ENCODE measurements at places on chromosomes 5 and 9. TPM values are rescaled to one million over a fixed set of nuclear protein-coding genes. Genes with fewer than 3 reads are reported as not detected.

CA9 gene
- 10.1 TPM for total RNA-seq

NIM1K gene
- total RNA-seq: not detected

PCDHA6 gene
- not detected for total RNA-seq

GRCh38 chr5:10987925-10988504 lies 227.0 kb upstream of the DAP start:
- peak; percentile 42 for DNase-seq

DNA sequence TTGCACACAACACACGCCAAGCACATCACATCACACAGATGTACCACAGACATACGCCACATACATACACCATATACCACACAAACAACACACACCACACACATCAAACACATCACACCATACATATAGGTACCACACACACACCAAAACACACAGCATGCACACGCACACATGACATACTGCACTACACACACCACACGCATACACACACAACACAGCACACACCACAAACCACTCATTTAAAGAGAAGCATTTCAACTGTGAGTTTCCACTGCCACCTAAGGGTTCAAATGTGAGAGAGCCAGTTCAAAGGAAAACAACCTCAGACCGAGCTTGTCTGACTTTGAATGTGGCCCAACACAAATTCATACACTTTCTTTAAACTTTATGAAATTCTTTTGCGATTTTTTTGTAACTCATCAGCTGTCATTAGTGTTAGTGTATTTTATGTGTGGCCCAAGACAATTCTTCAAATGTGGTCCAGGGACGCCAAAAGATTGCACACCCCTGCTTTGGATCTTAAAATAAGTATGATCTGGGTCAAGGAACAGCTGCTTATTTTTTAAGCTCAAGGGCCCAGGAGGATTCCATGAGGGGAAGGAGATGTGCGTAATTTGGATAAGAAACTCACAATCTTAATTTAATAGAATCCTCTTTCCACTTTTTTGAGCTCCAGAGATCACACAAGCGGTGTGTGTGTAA lies 494.6 kb downstream of the GADD45G start:
- peak; percentile 30 for DNase-seq

- DNase-seq: no peak
Measured at GRCh38 chr9:77708064-77708815, 60.1 kb upstream of the GNA14 start.

GRCh38 chr5:66829826-66830225 lies 233.6 kb downstream of the MAST4 start:
- no peak for DNase-seq

GRCh38 chr5:31809050-31809870 lies 170.3 kb downstream of the PDZD2 start:
- peak; percentile 76 for DNase-seq

DNA sequence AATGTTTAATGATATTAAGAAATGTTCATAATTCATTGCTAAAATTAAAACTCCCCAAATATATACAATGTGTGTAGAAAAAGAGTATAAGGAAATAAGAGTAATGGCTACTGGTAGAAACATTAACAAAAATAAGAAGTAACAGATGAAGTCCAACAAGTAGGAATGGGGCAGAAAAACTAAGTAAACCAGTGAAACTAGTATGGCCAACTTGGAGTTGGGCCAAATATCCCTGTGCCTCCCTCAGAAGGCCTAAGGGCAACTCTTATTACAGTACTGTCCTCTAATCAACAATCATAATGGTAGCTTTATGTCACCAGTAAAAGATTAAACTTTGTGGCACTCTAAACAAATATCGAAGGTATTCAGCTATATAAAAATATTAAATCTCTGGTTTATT lies 93.5 kb downstream of the SSBP2 start:
- no peak for DNase-seq

GRCh38 chr9:101674165-101674564 lies 64.3 kb downstream of the GRIN3A start:
- DNase-seq: no peak

DNA sequence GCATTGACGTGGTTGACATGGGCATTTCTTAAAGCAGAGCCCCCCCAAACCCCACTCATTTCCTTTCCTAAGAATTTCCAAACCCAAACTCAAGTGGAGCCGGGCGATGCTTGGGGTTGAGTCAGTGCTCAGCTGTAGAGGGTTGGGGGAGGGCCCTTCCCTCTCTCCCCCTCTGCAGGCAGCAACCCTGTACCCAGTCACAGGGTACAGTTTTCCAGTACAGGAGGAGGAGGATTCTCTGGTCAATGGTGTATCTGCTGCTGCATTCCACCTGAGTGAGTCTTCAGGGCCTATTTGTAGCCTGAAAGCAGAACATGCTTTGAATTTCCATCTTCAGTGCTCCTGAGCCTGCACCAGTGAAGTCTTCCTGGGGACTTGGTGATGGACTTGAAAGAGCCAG lies 55.8 kb downstream of the ENTREP1 start:
- DNase-seq: no peak
